ENCODE measurements at places on chromosomes 12 and 14.

GRCh38 chr12:42732908-42733411 is 143.4 kb upstream of the PRICKLE1 start:
- DNase-seq, result no peak

- peak; percentile 29 for DNase-seq
Measured at GRCh38 chr14:74882103-74882920, 596 bp downstream of the DLST start.

GRCh38 chr12:77591959-77592743 is 238.5 kb upstream of the NAV3 start:
- peak; percentile 39 for DNase-seq

- no peak for DNase-seq
Measured at GRCh38 chr14:22836301-22837113, at the start of gene MMP14. Gene MMP14 (plus strand): TSS chr14:22836585. CDS start chr14:22836818, 233 bp downstream.

- peak; percentile 11 for DNase-seq
Measured at GRCh38 chr12:110591451-110592051, 8.4 kb upstream of the PPTC7 start.

- no peak for DNase-seq
Measured at GRCh38 chr12:86985298-86985697, 729.1 kb upstream of the MGAT4C start.

- no peak for DNase-seq
Measured at GRCh38 chr12:67449591-67450052, 180.5 kb downstream of the CAND1 start.

GRCh38 chr12:44507461-44507860 is 368.7 kb downstream of the NELL2 start:
- DNase-seq, result peak; percentile 19

DNA sequence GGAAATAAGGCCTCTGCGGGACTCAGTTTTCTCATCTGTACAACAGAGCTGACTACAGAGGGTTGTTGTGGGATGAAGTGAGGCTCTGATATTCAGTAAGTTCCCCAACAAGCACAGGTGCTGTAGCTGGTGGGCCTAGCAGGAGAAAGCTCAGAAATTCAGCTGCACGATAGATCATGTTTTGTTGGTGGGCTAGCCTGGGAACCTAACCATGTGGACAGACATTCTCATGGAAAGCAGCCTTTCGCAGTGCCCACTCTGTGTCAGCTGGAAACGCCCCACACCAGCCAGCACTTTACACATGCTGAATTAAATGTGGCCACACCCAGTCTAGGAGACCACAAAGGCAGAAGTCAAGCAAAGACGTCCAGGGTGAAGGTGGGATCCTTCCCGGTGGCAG is 16.1 kb downstream of the PITPNM2 start:
- DNase-seq, result no peak

DNA sequence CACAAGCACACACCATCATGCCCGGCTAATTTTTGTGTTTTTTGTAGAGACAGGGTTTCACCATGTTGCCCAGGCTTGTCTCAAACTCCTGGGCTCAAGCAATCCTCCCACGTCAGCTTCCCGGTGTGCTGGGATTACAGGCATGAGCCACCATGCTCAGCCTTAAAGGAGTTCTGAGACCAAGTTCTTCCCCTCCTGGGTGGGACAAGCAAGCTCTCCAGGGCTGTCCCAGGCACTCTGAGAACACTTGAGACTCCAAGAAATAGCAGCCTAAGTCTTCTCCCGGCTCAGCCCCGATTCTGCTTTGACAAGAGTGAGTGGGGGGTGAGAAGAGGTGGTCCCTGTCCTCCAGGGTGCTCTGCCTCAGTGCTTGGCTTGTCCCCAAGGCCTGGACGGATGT is 86.4 kb downstream of the STAB2 start:
- DNase-seq, result no peak

Measured in NCI-H146 (cell line).